Natural killer cell treated with Interleukin-12 subunit alpha and Interleukin-12 subunit beta and Interleukin-15 and Interleukin-18, amount 100 ng/mL, for 72 hours (primary cell): ENCODE measurements at places on chromosomes 16 and 17.

- H3K4me3 ChIP-seq: no peak overlapping the region
- H3K27ac ChIP-seq: no peak overlapping the region
- no peaks in the 10 kb centered on the region for H3K27me3 ChIP-seq
- H3K4me1 ChIP-seq: no peaks in the 10 kb centered on the region
- H3K36me3 ChIP-seq: peaks cover 17% of the 10 kb centered on the region
- no peak for DNase-seq
Observed at GRCh38 chr17:41894791-41895331, 23.9 kb downstream of the ACLY start.

DNA sequence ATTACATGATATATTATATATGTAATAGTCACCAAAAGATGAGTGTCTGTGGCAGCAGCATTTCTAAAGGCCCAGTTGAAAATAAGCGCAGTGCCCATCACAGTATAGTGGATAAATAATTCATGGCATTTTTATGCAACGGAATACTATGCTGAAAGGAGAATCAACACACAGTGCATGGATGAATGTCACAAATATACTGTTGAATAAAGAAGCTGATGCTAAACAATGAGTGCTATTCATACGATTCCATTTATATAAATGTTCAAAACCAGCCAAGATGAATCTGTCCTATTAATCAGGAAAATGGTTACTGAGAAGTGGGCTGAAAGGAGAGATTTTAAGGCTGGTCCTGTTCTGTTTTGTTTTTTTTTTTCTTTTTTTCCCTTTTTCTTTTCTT, 61.6 kb downstream of the HSD17B2 start:
- H3K27ac ChIP-seq: no peak overlapping the region
- no peak for DNase-seq
- H3K4me3 ChIP-seq: no peak overlapping the region
- H3K27me3 ChIP-seq: peaks cover 14% of the 10 kb centered on the region
- H3K4me1 ChIP-seq: peaks cover 5% of the 10 kb centered on the region

DNA sequence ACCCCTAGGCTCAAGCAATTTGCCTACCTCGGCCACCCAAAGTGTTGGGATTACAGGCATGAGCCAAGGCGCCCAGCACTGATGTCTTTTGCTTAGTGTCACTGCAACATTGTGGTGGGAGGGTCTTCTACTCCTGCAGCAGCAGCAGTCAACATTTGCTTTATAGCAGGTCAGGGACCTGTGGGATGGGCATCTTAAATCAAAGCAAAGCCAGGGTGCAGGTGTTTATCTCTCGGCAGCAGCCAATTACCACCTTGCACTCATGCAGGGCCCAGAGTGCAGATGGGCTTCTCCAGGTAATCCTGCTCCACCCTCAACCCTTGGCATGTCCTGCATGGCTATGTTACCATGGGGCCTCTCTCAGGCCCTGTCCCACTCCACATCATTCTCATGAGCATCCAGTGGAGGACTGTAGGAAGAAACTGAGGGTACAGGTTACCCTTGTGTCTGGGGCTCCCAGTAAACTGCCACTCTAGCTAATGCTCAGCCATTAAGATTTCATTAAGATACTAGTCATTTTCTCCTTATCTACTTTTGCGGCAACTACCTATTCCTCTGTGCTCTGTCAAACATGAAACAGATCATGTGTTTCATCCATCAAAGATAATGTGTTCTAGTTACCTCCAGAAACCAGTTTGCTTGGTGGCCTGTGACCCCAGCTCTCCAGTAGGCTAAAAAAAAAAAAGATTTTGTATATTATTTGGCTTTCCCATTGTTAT, 16.8 kb downstream of the ADGRG5 start:
- peak overlapping the region; percentile 38 for H3K27ac ChIP-seq
- H3K4me3 ChIP-seq: no peak overlapping the region
- no peaks in the 10 kb centered on the region for H3K27me3 ChIP-seq
- no peak for DNase-seq
- peaks cover 54% of the 10 kb centered on the region for H3K4me1 ChIP-seq

DNA sequence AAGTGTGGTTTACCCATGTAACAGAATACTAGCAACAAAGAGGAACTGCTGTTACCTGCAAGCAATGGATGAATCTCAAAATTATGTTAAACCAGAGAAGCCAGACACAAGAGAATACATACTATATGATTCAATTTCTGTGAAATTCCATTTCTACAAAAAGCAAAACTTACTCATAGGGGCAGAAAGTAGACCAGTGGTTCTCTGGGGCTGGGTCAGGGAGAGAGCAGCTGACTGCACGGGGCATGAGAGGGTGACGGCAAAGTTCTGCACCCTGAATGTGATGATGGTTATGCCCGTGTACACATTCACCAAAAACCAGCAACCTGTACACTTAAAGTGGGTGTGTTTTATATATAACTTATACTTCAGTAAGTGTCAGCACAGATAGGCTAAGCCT, 3.1 kb downstream of the ZNF843 start:
- no peaks in the 10 kb centered on the region for H3K36me3 ChIP-seq
- peak overlapping the region; percentile 30 for H3K4me3 ChIP-seq
- peak; percentile 22 for DNase-seq
- peaks cover 36% of the 10 kb centered on the region for H3K4me1 ChIP-seq

DNA sequence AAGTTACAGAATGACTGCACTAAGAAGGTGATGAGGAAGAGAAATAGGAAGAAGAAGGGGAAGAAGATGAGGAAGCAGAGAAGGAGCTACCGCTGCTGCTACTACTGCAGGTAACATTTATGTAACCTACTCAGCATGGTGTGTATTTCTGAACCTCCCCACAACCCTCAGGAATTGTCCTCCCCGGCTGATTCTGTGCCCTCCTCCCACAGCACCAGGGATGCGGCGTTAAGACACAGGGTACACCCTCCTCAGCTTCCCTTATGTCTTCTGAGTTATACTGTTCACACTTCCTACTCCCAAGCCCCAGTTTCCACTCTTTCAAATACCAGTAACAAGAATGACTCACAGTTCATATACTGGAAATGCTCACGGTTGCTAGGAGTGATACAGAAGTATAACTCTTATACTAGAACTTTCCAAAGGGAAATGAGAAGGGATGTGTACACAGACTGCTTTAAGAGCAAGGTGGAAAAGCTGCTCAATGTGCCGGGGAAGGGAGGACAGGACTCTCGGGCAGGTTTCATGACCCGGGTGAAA, 224.5 kb upstream of the PSMD7 start:
- no peak overlapping the region for H3K27ac ChIP-seq
- H3K27me3 ChIP-seq: no peaks in the 10 kb centered on the region
- H3K4me3 ChIP-seq: no peak overlapping the region
- no peaks in the 10 kb centered on the region for H3K4me1 ChIP-seq
- DNase-seq: no peak

DNA sequence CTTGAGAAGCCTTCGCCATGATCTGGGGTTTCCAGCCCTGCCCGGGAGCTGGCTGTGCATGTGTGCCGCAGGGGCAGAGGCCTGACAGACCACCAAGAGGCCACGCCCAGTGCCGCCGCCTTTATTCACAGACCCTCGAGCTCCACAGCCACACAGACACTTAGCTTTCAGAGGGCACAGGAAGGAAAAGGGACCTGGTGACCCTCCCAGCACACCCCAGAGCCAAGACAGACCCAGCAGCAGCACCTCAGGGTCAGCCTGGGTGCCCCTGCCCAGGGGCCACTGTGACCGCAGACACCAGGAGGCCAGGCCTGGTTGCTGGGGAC, 10.8 kb downstream of the MCRIP1 start:
- peaks cover 6% of the 10 kb centered on the region for H3K4me1 ChIP-seq
- peaks cover 5% of the 10 kb centered on the region for H3K27me3 ChIP-seq
- no peaks in the 10 kb centered on the region for H3K36me3 ChIP-seq
- H3K27ac ChIP-seq: no peak overlapping the region
- no peak for DNase-seq
- no peak overlapping the region for H3K4me3 ChIP-seq

GRCh38 chr17:15965528-15965927, 20.6 kb downstream of the ADORA2B start:
- no peak overlapping the region for H3K4me3 ChIP-seq
- H3K27ac ChIP-seq: no peak overlapping the region
- peaks cover 16% of the 10 kb centered on the region for H3K27me3 ChIP-seq
- H3K36me3 ChIP-seq: no peaks in the 10 kb centered on the region
- peaks cover 4% of the 10 kb centered on the region for H3K4me1 ChIP-seq

- no peaks in the 10 kb centered on the region for H3K36me3 ChIP-seq
- H3K27me3 ChIP-seq: peaks cover 20% of the 10 kb centered on the region
- DNase-seq: peak; percentile 65
- peaks cover 4% of the 10 kb centered on the region for H3K4me1 ChIP-seq
Observed at GRCh38 chr16:23060458-23061320, 88.6 kb downstream of the USP31 start.

- peaks cover 11% of the 10 kb centered on the region for H3K4me1 ChIP-seq
- no peak for DNase-seq
- H3K27ac ChIP-seq: no peak overlapping the region
- H3K4me3 ChIP-seq: peak overlapping the region; percentile 53
Observed at GRCh38 chr17:48526608-48527546, 3.9 kb downstream of the HOXB1 start.

DNA sequence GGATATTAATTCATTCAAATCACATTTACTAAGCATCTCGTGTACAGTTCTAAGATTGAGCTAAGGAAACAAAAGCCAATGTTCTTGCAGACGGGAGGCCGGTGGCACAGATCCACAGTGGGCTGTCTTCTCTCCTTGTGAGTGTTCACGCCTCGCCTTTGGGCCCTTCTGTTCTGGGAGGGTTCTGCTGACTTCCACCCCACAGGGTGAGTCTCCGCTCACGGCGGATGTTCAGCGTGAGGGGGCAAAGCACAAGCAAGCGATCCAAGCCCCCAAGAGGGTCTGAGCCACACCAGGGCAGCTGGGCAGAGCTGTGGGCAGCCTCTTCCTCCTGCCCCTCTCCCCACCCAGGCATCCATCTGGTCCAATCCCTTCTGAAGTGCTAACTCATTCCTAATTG, 84.3 kb upstream of the DOC2B start:
- no peak overlapping the region for H3K4me3 ChIP-seq
- DNase-seq: no peak
- no peaks in the 10 kb centered on the region for H3K27me3 ChIP-seq

GRCh38 chr16:84341528-84342295, 26.6 kb upstream of the ATP2C2 start:
- no peak overlapping the region for H3K4me3 ChIP-seq
- H3K27me3 ChIP-seq: no peaks in the 10 kb centered on the region
- peaks cover 6% of the 10 kb centered on the region for H3K36me3 ChIP-seq
- no peak overlapping the region for H3K27ac ChIP-seq
- H3K4me1 ChIP-seq: no peaks in the 10 kb centered on the region
- no peak for DNase-seq

DNA sequence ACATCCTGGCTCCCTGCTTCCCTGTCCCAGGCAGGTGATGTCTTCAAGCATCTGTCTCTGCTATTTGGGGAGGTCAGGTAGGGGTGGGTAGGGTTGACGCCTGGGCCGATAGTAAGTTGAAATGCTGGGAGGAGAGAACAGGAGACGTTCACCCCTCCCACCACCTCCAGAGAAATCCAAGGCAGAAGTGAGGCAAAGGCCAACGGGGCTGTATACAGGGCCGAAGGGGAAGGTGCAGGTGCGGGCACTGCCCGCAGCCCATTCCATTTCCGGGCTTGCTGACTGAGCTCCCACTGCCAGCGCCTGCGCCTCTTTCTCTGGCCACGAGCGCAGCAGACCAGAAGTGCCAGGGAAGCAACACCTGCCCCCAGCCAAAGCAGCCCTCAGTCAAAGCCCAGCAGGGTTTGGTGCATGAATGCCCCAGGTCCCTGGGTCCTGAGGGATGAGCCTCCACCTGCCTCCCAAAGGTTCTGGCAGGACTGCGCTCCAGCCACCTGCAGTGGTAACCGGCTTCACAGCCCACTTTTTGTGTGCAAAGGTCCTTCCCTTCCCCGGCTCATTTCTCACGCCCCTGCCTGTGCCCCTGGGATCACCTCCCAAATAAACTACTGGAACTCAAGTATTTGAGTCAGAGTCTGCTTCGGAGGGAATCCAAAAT, 127.6 kb upstream of the TNRC6C start:
- H3K4me1 ChIP-seq: peaks cover 29% of the 10 kb centered on the region
- peak; percentile 32 for DNase-seq
- no peaks in the 10 kb centered on the region for H3K27me3 ChIP-seq
- H3K4me3 ChIP-seq: no peak overlapping the region

DNA sequence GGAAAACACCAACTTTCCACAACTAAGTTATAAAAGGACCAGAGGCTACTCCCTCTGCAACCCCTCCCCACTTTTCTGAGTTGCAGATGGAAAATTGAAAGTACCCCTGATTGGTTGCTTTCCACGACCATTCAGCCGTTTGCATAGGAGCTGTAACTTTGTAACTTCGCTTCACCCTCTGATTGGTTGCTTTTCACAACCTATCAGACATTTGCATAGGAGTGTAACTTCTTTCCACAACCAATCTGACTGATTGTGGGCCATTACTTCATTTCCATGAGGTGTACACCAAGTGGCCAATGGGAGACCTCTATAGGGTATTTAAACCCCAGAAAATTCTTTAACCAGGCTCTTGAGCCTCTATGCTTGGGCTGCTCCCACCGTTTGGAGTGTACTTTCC, 644.1 kb downstream of the WWOX start:
- H3K4me1 ChIP-seq: peaks cover 17% of the 10 kb centered on the region
- H3K27ac ChIP-seq: peak overlapping the region; percentile 84
- no peak for DNase-seq
- no peaks in the 10 kb centered on the region for H3K36me3 ChIP-seq
- peak overlapping the region; percentile 83 for H3K4me3 ChIP-seq
- H3K27me3 ChIP-seq: peaks cover 13% of the 10 kb centered on the region

DNA sequence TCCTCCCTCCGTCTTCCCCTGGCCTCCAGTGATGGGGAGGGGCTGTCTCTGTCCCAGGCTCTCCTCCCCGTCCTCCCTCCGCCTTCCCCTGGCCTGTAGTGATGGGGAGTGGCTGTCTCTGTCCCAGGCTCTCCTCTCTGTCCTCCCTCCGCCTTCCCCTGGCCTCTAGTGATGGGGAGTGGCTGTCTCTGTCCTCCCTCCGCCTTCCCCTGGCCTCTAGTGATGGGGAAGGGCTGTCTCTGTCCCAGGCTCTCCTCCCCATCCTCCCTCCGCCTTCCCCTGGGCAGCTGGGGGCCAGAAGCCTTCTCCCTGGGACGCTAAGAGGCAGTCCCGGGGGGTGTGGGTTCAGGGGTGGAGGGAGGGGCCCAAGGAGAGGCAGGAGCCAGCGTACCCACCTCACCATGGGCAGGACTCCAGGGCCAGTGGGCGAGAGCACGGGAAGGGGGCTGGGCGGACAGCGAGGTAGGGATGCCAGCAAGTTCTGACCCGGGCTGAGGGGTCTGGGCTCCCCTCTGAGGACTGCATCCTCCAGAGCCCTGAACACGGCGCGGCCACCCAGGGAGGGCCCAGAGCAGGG, 14.8 kb downstream of the UTS2R start:
- H3K27ac ChIP-seq: no peak overlapping the region
- H3K4me3 ChIP-seq: no peak overlapping the region
- peaks cover 9% of the 10 kb centered on the region for H3K27me3 ChIP-seq
- H3K36me3 ChIP-seq: no peaks in the 10 kb centered on the region
- peaks cover 5% of the 10 kb centered on the region for H3K4me1 ChIP-seq
- no peak for DNase-seq

GRCh38 chr17:42276609-42277341, 584 bp upstream of the STAT5B start:
- H3K4me1 ChIP-seq: peaks cover 50% of the 10 kb centered on the region
- DNase-seq: no peak
- no peaks in the 10 kb centered on the region for H3K27me3 ChIP-seq
- peak overlapping the region; percentile 53 for H3K27ac ChIP-seq
- H3K36me3 ChIP-seq: peaks cover 7% of the 10 kb centered on the region
